ENCODE measurements at places on chromosomes 16 and 17.

DNA sequence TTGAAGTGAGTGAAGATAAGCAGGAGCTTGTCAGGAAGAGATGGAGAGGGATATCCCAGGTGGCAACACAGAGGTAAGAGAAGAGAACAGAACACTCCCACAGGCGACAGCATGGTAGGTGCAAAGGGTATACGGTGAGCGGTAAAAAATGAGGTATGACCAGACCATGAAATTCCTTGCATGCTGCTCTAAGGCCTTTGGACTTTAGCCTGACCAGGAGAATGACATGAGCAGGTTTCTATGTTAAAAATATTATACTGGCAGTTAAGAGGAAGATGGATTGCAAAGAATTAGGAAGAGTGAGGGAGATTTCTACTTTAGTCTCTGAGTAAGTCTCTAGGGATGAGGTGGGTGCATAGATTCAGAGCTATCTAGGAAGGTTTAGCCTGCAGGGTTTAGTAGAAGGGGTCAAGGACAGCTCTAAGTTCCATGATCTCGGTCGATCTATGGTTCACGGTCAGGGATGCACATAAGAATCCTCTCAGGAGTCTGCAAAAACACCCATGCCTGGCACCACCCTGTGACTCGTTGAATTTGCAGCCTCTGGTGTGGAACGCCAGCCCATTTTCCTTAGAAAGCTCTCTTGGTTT lies 65.7 kb downstream of the HLF start:
- no peak for DNase-seq

GRCh38 chr16:24995469-24995868 lies 19.7 kb downstream of the ARHGAP17 start:
- DNase-seq, result no peak

DNA sequence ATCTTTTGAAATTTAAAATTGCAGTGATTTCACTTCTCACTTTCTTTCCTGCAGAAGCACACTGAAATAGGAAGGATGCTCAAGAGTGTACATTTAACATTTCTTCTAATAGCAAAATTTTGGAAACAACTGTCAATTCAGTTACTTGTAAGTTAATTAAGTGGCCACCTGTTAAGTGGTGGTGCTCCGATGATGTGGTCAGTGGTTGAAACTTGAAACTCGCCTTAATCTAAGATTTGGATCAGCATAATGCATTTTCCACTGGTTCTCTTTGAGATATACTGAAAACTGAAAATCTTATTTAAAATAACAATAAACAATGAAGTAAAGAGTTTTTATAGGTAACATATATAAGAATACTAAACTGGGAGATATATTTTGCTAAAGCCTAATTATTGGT lies 7.0 kb upstream of the MYH8 start:
- DNase-seq, result no peak

- DNase-seq, result no peak
These were observed 7.0 kb downstream of the SGSH start for GRCh38 chr17:80212962-80213642.

DNA sequence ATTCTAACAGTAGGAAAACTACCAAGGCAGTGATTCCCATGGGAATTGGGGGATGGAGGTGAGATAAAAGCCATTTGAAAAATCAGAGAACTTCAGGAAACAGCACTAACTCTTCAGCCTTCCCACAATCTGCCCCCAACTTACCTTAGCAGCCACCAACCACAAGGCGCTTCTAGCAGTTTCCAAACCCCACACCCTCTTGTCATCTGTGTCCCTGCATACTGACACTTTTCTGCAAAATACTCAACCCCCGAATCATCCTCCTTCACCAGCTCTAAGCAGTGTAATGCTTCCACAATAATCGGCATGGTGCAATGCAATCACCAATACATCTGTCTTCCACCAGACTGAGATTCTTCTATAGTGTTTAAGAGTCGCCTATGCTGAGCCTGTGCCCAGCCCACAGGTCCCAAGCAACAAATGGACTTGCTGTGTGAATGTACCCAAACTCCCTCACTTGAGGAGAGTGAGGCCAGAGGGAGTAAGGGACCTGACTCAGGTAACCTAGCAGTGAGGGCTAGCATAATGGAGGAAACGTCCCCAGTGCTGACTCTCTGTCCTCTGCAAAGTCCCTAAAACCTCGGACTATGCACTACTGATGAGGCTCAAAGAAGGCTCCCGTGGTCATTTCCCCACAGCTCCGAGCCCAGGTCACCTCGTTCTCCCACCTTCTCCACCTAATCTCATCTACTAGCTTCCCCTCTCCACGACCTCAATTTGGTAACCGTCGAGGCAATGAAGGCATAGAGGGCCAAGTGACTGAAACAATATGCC lies 943 bp downstream of the DYNC1LI2 start:
- DNase-seq, result no peak

- no peak for DNase-seq
These were observed 2.5 kb upstream of the PRR29 start for GRCh38 chr17:63995626-63996025.

GRCh38 chr17:60383379-60383778 lies 8.6 kb downstream of the USP32 start:
- DNase-seq, result no peak

DNA sequence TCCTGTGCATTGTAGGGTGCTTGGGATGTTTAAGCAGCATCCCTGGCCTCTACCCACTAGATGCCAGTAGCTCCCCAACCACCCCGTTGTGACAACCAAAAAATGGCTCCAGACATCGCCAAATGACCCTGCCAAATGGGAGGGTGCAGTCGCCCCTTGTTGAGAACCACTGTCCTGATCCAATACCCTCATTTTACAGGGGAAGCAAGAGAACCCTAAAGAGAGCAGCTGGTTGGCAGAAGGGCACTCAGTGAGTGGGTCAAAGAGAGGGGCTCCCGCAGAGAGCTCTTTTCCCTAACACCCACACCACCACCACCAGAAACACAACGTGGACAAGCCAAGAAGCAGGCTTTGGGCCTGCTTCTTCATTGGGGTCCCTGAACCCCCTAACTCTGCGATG lies 18.4 kb downstream of the TEKT5 start:
- no peak for DNase-seq

DNA sequence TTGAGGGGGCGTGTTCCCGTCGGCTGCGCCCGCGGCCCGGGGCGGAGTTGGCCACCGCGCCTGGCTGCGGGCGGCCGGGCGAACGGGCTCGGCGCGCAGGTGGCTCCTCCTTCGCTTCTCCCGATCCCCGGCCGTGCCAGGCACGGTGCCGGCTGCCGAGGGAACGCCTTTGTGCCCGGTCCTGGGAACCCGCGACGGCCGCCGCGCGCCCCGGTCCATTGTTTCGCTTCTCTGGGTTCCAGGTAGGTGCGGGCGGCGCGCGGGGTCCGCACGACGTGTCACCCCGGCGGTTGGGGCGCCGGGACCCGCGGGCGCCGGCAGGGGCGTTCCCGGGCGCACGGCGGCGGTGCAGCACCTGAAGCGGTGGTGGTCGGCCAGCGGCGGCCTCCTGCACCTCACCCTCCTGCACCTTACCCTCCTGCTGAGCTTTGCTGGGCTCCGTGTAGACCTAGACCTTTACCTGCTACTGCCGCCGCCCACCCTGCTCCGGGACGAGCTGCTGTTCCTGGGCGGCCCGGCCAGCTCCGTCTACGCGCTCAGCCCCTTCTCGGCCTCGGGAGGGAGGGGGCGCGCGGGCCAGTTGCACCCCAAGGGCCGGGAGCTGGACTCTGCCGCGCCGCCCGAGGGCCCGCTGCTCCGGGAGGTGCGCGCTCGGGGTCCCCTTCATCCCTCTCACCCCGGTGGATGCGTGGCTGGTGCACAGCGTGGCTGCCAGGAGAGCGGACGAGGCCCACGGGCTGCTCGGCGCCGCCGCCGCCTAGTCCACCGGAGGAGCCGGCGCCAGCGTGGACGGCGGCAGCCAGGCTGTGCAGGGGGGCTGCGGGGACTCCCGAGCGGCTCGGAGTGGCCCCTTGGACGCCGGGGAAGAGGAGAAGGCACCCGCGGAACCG lies 99.9 kb downstream of the EFCAB13 start:
- no peak for DNase-seq

GRCh38 chr16:87618216-87618615 lies 15.9 kb downstream of the JPH3 start:
- DNase-seq, result no peak

GRCh38 chr17:49715717-49716279 lies 8.0 kb upstream of the SLC35B1 start:
- DNase-seq, result no peak

GRCh38 chr17:50882851-50883250 lies 16.7 kb upstream of the TOB1 start:
- no peak for DNase-seq

DNA sequence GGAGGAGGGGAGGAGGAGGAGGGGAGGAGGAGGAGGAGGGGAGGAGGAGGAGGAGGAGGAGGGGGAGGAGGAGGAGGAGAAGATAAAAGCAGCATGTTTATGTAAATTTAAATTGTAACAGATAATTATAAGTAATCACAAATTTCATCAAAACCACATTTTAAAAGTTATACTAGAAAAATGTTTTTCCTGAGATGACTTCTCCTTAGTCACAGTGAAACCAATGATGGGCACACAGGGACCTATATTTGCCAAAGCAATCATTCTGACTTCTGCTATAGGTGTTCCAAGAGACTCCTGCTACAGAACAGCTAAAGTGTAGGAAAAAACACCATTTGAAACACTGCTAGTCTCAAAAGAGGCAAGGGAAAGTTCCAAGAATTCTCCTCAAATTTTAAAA lies 66.4 kb downstream of the CEP95 start:
- no peak for DNase-seq

GRCh38 chr16:56275076-56275475 lies 83.8 kb downstream of the GNAO1 start:
- no peak for DNase-seq
